ENCODE measurements at places on chromosomes 1 and 21.

DNA sequence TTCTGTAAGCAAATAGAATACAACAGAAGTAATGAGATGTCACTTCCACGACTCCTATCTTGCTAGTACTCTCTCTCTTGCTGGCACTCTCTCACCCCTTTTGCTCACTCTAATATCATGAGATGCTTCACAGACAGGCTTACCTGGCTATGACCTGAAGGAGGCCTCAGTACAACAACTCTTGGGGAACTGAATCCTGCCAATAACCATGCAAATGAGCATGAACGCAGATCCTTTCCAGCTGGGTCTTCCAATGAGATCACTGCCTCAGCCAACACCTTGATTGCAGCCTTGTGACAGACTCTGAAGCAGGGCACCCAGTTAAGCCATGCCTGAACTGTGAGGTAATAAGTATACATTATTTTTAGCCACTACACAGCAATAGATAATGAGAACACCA lies 53.1 kb upstream of the ADAR start:
- no peak for DNase-seq

DNA sequence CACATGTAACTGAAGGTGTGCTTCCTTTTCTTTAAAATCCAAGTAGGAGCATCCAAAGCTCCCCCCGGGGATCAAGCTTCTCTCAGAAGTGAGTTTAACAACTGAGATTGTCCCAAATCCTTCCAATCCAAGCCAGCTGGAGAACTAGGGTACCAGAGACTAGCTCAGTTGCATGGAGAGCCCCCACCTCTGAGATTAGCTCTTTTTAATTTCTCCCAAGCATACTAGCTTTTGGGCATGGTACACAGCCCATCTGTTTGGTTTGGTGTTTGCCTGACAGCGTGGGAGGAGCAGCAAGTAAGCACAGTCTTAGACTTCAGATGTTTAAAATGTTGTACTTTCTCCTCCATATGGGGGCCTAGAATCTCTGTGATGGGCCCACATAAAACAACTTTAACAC lies 142.8 kb downstream of the ASTN1 start:
- DNase-seq: no peak

- DNase-seq: no peak
Observed at GRCh38 chr1:20440785-20441200, 45.2 kb downstream of the CAMK2N1 start.

DNA sequence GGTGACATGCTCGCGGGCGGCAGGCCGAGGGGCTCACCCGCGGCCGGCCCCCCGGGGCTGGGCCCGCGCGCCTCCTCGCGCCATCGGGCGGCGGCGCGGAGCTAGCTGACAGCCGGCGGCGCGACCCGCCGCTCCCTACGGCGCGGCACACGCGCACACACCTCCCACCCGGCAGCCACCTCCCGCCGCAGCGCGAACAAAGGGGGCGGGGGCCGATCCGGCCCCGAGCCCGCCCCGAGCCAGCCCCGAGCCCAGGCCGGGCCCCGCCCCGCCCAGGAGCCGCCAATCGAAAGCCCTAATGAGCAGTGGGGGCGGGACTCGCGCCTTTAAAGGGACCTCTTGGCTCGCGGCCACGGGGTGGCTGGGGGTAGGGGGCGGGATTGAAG lies at the start of gene KIF21B:
TSS of gene KIF21B (minus strand) at position 198 of the 386 bp plus-strand sequence. CDS start 331 bp downstream, outside the sequence.
- peak; percentile 92 for DNase-seq

GRCh38 chr1:172360511-172360910 lies 60.0 kb upstream of the C1orf105 start:
- DNase-seq: no peak

DNA sequence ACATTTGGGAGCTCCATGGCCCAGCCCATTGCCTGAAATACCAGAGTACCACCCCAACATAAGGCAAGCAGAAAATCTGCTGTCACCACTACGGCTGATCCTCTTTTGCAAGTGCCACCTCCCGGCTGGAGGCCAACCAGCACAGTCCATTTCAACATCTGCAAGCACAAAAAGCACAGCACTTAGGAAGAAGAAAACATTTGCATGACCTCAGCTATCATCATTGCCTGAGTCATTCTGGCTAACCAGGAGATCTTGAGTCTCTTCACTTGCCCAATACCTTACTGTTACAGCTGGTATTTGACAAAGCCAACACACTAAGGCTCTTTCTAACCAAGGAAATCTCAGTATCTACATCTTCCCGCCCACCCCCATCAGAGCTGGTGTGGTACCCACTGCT lies 55.9 kb downstream of the NEK7 start:
- no peak for DNase-seq

DNA sequence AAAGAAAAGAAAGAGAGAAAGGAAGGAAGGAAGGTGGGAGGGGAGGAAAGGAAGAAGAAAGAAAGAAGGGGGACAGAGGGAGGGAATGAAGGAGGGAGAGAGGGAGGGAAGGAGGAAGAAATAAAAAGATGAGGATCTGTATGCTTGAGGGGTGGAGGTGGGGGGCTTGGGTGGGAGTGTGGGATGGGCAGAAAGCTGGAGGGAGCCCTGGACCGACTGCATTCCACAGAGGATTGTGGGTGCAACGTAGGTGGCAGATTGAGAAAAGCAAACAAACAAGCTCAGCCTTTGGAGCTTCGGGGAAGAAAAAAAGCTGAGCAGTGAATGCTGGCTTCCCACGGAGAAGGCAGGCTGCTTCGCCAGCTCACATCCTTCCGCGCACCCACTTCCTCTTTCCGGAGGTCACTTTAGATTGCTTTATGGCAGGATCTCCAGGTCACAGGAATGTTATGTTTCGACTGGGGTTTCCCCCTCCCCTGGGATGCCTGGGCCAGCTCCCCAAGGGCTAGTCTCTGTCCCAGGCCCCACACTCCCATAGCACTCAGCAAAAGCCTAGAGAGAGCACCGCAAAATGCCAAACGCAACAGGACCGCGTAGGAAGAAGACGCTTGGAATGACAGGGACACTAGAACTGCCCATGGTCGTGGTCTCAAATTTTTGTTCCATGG lies 20.7 kb upstream of the LGALS8 start:
- DNase-seq: no peak

DNA sequence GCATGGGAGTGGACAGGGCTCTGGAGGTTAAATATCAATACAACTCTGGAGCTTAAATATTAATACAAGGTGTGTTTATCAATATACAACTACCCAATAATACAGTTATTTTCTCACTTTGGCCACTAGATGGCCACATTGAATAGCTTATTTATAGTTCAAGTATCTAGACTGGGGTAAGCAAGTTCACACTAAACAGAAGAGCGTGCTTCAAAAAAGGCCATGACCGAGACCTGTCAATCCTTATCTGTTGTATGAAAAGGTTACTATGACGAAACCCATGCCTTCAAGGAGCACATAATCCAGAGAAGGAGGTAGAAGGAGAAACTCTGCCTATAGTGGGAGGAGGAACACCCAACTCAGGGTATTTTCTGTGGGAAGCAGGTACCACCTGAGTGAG lies 29.1 kb downstream of the CHML start:
- DNase-seq: peak; percentile 68

- peak; percentile 37 for DNase-seq
Observed at GRCh38 chr1:212186427-212187207, 98.6 kb upstream of the PPP2R5A start.

DNA sequence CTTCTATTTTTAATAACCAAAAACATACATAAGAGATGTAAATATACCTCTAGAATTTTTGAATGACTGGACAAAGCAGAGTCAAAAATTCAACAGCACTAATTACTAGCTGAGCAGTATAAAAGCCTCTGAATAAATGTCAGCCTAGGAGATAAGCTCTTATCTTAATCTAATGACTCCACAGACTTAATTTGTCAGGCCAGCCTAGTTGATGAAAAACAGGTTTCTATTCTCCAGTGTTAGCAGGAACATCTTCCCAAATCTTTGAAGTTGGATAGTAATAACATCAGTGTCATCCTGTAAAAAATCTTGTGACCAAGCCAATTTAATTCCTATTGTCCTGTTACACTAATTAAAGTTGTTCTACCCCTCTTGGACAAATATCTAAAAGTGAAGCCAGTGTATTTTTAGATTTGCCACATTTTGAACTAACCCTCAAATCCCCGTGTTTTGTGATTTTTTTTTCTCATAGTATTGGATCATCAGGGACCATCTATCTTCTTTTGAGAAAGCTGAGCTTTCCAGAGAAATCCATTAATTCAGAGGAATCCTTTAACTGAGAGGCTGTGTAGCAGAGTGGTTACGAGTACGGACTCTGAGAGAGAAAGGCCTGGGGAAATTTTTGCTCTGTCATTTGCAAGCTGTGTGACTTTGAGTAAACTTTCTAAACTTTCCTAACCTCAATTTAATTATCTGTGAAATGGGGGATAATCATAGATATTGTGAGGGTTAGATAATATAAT lies 41.2 kb downstream of the LMO4 start:
- DNase-seq: no peak

- peak; percentile 59 for DNase-seq
Observed at GRCh38 chr1:212244441-212244840, 40.8 kb upstream of the PPP2R5A start.

GRCh38 chr1:225460021-225460736 lies 32.3 kb upstream of the LBR start:
- no peak for DNase-seq

DNA sequence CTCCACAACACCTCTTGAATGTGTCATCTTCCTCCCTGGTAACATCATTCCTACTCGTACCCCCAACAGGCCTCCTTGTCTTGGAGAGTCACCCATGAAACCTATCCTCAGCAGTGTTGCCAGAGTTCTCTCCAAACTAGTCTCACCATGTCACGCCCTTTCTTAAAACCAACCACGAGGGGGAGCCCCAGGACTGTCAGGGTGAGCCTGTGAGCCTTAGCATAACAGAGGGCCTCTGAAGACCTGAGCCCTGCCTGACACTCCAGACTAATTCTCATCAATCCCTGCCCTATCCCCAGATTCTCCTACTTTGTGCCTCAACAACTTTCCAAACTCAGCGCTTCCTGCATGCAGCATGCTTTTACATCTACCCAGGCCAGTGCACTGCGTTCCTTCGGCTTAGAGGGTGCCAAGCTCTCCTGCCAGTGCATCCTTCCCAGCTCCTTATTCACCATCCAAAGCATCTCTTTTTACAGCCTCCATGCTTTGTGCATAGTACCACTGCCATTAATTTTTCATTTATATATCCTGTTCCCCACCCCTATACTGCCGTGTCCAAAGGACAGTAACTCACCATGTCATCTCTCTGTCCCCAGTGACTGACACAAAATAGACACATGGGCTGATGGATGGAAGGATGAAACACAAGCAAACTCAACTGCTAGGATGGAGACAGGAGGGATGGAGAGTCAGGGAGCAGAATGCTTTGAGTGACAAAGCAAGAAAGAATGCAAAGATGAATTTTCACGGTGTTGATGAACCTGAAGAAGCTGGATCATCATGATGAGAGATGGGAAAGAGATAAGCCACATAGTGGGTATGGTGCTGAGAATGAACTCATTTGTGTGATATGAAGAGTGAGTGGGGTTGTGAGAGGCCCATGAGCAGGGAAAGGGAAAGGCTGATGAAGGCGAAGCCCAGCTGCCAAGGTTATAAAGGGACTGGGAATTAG lies 34.0 kb downstream of the ZNF697 start:
- DNase-seq: peak; percentile 73

- no peak for DNase-seq
Observed at GRCh38 chr1:166852918-166853317, 13.6 kb downstream of the POGK start.

DNA sequence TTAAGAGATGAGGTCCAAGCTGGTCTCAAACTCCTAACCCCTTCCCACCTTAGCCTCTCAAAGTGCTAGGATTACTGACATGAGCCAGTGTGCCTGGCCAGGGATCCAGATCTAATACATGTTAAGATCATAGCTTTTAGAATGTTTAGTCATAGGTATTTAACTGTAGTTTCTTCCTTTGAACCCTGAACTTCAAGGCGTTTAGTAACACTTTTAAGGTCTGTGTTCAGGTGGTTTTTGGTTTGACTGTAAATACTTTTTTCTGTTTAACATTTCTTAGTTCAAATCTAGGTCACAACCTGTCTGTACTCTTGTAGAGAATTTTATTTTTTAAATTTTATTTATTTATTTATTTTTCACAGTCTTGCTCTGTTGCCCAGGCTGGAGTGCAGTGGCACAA lies 28.1 kb downstream of the RAP1A start:
- DNase-seq: no peak

GRCh38 chr1:26996665-26997064 lies 3.2 kb downstream of the TRNP1 start:
- DNase-seq: no peak

GRCh38 chr1:183273300-183273699 lies 87.2 kb downstream of the LAMC2 start:
- DNase-seq: no peak

DNA sequence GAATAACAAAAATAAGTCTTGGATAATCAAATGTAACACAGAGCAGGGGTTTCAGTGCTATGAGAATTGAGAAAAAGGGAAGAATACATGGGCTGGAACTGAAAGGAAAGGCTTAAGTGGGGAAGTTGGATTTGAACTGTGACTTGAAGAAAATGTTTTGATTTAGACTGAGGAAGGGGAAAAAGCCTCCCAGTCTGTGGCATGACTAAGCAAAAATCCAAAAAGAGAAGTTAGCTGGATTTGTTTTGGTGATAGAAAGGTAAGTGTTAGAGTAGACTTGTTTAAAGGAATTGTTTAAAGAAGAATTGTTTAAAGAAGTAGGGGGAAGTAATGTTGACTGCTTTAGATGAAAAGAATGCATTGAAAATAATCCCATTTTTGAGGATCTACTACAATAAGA lies 46.0 kb downstream of the KCNK2 start:
- DNase-seq: no peak

GRCh38 chr21:32253215-32253641 lies 25.6 kb downstream of the MIS18A start:
- DNase-seq: no peak

GRCh38 chr1:204013052-204013451 lies 59.9 kb upstream of the SOX13 start:
- no peak for DNase-seq

GRCh38 chr1:174556392-174556791 lies 108.6 kb downstream of the GPR52 start:
- DNase-seq: no peak

DNA sequence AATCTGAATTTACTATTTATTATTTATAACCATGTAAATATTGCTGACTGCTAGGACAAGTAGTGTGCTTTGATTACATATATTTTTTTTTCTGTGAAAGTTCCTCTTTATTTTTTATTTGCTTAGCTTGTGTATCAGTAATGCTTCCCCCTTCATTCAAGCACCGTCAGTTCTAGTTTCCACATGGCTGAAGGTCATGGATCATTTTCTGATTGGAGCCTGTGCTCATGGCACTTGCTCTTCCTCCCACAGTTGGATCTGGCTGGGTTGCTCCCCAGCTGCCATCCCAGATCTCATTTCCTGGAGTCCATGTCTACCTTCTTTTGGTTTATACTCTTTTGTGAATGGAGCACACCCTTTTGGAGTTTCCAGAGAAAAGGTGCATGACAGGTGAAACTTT lies 57.0 kb upstream of the IGSF5 start:
- no peak for DNase-seq

GRCh38 chr1:154440036-154440804 lies 35.1 kb downstream of the IL6R start:
- DNase-seq: no peak

Data from NCI-H1436 (cell line).